Stimulated activated CD8-positive, alpha-beta memory T cell treated with anti-CD3 and anti-CD28 coated beads, Interleukin-7, amount 100 ng/mL, for 1 hour (primary cell): ENCODE measurements at places on chromosomes 5 and 9.

- no peak for DNase-seq
Observed at GRCh38 chr5:61567337-61567736, 235.3 kb downstream of the ZSWIM6 start.

- DNase-seq: no peak
Observed at GRCh38 chr5:77120086-77120485, 33.0 kb upstream of the ZBED3 start.

- no peak for DNase-seq
Observed at GRCh38 chr9:76898786-76899185, 7.1 kb downstream of the PRUNE2 start.

GRCh38 chr9:94847486-94847885, 121.0 kb downstream of the AOPEP start:
- no peak for DNase-seq

- DNase-seq: no peak
Observed at GRCh38 chr5:111310711-111311620, 86.8 kb downstream of the CAMK4 start.

- no peak for DNase-seq
Observed at GRCh38 chr5:112355058-112355685, 63.9 kb downstream of the EPB41L4A start.

GRCh38 chr5:134314443-134314842, 52.5 kb downstream of the CDKL3 start:
- DNase-seq: no peak

- DNase-seq: no peak
Observed at GRCh38 chr9:110969971-110970386, 68.3 kb downstream of the LPAR1 start.

- DNase-seq: no peak
Observed at GRCh38 chr9:78871452-78872331, 574.8 kb downstream of the PSAT1 start.

DNA sequence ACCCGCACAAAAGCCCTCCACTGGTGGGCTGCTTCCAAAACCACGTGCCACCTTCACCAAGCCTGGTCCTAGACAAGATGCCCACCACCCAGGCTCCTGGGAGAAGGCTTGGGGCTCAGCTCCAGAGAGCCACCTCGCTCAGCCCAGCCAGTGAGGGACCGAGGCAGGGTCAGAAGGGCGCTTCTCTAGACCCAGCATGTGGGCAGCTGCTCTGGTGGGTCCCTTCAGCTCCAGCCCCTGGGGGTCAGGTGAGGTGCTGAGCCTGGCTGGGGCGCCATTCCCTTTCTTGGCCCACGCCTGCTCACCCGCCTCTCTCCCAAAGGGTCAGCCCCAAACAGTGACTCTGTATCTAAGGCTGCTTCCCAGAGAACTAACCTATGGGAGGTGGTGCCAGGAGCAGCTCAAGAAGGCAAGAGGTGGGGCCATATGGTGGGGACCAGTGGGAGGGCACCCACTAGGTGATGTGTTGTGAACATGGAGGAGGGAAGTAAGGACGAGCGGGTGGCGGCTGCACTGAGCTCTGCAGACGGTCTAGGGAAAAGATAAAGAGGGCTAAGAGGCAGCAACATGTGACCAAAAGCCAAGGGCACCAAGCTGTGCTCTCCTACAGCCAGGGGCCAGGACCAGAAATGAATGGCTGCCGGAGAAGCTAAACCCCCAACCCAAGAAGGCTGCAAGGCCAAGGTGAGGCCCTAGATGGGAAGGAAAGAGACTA, 79.3 kb downstream of the CAMSAP1 start:
- DNase-seq: no peak

DNA sequence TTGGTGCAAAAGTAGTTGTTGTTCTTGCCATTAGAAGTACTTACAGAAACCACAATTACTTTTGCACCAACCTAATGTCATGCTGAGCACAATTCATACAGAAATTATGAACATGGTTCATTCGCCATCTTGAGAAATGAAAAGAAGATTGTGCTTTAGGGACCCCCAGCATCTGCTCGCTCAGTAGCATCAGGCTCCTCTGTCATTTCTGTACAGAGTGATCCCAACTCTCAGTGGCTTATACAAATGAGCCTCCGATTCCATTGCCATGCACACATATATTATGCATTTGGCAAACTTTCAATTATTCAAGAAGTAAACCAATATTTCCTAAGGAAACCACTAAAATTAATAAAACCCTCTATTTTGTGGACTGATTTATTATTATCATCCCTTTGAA, 266.2 kb downstream of the MED10 start:
- DNase-seq: no peak

DNA sequence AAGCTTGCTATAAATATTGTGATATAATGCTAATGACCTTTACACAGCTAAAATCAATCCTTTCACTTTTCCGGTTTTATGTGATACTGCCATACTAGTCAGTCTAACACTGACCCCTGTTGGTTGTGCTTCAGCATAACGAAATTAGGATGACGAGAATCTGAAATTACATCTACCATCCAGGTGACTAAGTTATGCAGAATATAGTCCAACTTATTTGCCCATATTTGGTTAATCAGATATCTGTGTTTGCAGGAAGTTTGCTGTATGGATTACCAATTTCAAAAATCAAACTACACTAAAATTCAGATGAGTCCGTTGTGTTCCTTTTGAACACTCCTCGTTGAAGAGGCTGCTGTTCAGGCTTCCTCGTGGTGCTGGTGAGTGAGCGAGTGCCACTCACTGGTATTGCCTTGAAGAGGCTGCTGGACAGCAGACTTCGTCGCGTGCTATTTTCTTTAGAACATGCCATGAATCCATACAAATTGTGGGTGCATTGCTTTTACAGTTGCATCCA, 32.5 kb downstream of the TENT4A start:
- DNase-seq: no peak

- no peak for DNase-seq
Observed at GRCh38 chr5:138054847-138055558, 22.1 kb upstream of the FAM13B start.

DNA sequence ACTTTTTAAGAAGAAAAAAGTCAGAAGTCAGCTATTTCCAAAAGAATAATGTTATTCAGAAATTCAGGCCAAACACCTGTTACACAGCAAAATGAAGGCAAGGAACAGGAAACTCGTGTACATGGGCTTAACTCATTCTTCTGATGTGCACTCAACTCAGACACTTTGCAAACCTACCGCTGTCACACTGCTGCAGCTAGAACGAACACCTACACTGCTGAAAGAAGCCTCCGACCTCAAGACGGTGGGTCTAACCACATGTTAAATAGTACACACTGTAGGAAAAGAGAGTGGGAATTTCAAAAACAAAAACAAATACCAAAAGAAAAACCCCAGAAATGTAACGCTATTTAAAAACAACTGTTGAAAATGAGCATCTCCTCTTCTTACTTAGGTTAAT, 384.5 kb downstream of the IRX1 start:
- no peak for DNase-seq

GRCh38 chr5:96601715-96602244, 60.4 kb upstream of the CAST start:
- DNase-seq: no peak
